ENCODE measurements at places on chromosomes 2 and 18.

- DNase-seq, result no peak
These were observed 16.1 kb downstream of the TMEM247 start for GRCh38 chr2:46495231-46496030.

DNA sequence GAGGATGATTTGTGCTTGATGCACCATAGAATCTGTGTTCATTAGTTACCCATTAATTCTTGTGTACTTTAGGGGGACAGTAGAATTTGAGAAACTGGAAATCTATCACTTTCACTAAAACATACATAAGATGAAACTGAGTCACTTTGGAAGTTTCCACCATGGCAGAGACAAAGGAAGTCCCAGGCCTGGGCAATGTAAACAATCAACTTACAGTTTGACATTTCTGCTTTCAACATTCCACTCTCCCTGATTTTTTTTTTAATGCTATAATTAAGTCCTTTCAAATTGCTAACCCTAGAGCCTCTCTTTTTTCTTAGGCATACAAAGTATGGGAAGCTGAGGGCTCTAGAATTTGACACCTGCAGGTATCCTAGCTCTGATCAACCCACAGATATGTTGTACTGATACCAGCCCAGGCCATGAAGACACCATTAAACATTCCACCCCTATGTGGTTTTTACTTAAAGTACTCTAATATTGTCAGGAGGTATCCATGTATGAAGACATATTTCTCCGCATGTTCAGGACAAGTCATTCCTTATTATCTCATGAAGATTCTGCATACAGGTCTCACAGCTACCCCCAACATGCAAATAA, 88.5 kb upstream of the GLS start:
- no peak for DNase-seq

GRCh38 chr2:108918156-108918874, 70.7 kb downstream of the EDAR start:
- no peak for DNase-seq

GRCh38 chr18:55981712-55982475, 393.9 kb upstream of the TCF4 start:
- DNase-seq, result no peak

GRCh38 chr18:46917803-46918600, 600 bp downstream of the KATNAL2 start:
- DNase-seq, result peak; percentile 28

DNA sequence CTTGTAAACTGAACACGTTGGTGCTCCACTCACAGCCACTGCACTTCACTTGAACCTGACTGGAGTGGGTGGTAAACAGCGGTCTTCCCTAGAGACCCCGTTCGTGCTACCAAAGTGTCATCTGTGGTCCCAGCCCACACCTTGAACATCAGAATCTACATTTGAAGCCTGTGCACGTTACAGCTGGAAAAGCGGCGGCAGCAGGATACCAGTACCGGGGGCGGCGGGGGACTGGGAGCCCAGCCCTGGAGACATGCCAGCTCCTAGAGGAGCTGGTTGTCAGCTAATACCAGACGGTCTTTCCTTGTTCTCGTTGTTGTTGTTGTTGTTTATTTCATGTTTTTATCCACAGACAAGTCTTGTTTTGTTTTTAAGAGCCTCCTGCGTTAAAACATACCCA, 156.7 kb downstream of the WDSUB1 start:
- no peak for DNase-seq

DNA sequence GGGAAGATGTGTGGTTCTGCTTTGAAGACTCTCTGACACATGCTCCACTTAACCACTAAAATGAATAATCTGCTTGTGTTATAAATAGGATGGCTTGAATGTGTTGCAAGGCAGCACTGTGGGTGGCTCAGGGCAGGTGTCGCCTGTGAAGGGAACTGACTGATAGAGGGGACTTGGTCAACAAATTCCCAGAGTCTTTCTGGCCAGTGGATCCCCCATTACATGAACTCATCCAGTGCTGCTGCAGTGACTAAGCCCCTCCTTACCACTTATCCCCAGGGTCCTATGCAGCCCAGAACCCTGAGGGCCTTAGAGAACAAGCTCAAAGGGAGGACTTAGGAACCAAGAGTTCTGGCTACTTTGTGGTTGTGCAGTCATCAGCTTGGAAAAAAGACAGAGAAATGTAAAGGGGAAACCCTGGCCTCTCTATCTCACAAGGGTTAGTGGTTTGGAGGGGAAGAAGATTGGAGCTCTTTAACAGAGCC, 226.2 kb upstream of the TNP1 start:
- peak; percentile 55 for DNase-seq

DNA sequence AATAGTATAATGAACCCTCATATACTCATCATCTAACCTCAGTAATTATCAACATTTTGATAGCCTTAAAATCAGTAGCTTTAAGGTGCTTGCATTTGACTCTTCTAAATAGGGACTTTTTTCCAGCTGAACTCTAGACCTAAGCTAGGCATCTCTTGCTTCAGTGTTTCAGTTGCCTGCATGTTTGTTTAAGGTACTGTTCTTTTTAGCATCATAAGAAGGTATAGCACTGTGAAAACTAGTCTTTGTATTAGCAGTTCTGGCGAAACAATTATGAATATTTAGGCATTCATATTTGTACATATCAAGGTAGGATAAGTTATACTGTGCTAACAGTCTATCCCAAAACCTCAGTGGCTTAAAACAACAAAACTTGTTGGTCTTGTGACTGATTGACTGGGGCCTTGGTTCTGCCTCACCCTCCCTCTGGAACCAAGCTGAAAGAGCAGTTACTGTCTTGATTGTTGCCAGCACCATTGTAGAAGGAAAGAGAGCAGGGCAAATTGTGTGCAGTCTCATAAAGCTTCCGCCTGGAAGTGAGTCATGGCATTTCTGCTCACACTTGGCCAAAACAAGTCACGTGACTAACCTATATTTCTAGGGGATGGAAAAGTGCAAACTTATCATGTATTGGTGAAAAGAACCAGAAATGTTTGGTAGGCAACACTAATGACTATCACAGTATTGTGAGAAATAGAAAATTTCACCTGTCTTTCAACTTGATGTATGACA, 24.3 kb downstream of the GALNT1 start:
- peak; percentile 8 for DNase-seq

GRCh38 chr2:74099835-74100234, 47.9 kb downstream of the BOLA3 start:
- no peak for DNase-seq

GRCh38 chr2:188808947-188809355, 165.2 kb upstream of the COL3A1 start:
- DNase-seq, result no peak

DNA sequence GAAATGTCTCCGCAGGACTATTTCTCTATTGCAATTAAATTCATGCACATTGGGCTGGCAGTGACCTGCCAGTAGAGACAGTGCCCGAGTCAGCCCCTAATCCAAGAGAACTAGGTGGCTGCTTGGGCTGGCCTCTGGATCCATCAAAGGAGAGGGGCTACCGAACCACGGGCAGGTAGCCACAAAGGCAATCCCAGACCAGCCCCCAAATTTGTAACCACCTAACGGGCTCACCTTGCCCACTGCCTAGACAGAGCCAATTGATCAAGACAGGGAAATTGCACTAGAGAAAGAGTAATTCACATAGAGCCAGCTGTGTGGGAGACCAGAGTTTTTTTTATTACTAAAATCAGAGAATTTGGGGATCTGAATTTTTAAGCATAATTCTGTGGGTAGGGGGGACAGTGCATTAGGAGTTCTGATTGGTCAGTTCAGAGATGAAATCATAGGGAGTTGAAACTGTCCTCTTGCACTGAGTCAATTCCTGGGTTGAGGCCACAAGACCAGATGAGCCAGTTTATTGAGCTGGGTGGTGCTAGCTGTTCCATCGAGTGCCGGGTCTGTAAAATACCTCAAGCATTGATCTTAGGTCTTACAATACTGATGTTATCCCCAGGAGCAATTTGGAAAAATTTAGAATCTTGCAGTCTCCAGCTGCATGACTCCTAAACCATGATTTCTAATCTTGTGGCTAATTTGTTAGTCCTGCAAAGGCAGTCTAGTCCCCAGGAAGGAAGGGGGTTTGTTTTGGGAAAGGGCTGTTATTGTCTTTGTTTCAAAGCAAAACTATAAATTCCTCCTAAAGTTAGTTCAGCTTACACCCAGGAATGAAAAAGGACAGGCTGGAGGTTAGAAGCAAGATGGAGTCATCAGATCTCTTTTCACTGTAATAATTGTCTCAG, 260.4 kb upstream of the SP5 start:
- DNase-seq, result no peak

GRCh38 chr2:78876316-78876688, 149.2 kb upstream of the REG3G start:
- DNase-seq, result no peak

- DNase-seq, result no peak
These were observed 21.4 kb downstream of the MGAT4A start for GRCh38 chr2:98709535-98709934.

DNA sequence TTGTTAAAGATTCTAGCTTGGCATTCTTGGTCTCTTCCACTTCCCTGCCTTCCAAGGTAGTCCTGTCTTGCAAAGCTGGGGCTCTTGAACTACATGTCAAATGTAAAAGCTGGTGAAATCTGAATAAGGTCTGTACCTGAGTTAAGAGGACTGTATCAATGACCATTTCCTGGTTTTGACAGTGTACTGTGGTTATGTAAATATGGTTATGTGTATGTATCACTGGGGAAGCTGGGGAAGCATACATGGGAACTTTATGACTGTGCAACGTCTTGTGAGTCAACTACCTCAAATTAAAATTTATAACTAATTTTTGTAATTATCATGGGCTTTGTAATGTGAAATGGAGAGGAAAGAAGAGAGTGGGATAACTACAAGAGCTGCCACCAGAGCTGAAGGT, 81.7 kb downstream of the COL4A4 start:
- no peak for DNase-seq
